ENCODE measurements at places on chromosomes 2 and 18.

GRCh38 chr18:76246590-76246989 lies 248.5 kb downstream of the ZNF516 start:
- DNase-seq = no peak

DNA sequence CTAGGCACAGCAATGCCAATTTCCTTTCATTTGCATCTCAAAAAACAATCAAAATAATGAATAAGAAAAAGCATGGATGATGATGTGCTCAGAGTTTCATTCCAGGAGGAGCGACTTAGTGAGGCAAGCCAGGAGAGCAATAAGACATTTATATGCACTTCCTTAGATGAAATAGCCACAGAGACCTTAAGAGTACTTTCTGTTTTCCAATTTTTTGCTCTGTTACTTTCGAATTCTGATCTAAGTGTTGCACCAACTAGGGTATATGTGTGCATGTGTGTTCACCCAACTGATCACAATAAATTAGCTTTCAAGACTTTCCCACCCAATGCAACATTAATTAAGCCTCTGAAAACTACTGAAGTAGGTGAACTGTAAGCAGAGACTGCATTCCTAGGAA lies 709 bp downstream of the RAB27B start:
- no peak for DNase-seq

- DNase-seq = no peak
Measured at GRCh38 chr2:236871500-236872001, 214.1 kb upstream of the COPS8 start.

DNA sequence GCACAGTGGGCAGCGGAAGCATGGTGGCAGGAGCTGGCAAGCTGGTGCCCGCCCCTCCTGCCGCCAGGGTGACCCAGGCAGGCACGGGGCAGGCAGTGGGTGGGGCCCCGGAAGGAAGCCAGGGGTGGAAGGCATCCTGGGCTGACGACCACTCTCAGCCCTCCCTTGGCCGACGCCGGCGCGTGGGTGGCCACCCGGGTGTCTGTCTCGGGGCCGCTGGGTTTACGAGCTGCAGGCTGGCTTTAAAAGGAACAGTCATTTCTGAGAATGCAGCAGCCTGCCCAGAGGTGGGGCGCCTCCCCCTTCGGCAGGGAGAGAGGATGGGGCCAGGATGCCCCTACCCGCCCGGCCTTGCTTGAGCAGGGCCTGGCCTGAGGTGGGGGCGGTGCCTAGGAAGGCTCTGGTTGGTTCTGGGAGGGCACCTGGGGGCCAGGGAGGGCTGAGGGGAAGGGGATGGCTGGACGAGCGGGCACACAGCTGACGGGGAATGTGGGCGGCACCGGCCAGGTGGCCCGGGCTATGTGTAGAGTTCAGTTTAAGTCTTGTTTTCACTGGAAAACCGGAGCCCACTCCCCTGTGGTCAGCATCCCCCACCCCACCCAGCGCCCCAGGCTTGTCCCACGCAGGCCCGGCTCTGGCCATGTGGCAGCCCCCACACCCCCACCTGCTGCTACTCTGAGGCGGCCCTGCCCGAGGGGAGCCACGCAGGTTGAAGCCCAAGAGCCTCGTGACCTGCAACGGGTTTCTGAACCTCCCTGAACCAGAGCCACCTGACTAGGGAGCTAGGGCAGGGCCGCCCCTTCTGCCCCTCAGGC lies 6.3 kb downstream of the BOK start:
- DNase-seq = no peak

GRCh38 chr2:191637182-191638078 lies 40.5 kb upstream of the NABP1 start:
- no peak for DNase-seq

DNA sequence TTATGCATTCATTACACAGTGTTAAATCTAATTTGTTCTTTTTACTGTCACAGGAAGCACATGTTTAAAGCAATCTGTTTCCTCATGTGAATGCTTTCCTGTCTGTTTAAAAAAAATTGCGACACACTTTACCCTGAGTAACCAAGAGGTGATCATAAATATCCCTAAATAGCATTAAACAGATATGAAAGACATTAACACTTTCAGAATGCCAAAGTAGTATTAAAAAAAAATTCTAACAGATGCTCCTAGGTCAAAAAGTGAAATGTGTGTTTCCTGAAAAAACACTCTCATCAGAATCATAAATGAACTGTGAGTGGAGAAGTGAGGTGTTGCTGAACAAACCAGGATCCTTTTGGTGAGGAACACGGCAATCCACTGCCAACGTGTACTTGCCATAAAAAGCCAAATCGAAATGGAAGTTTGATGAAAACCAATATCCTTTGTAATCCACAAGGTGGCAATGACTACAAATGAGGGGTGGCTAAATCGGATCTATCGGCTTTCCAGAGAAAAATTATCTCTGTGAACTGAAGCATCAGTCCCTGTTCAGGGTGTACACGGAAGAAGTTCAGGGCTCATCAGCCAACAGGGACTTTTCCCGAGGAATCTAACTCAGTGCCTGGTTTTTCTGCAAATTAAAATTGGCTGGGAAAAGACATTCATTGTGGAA lies 248.9 kb downstream of the TCF4 start:
- no peak for DNase-seq

DNA sequence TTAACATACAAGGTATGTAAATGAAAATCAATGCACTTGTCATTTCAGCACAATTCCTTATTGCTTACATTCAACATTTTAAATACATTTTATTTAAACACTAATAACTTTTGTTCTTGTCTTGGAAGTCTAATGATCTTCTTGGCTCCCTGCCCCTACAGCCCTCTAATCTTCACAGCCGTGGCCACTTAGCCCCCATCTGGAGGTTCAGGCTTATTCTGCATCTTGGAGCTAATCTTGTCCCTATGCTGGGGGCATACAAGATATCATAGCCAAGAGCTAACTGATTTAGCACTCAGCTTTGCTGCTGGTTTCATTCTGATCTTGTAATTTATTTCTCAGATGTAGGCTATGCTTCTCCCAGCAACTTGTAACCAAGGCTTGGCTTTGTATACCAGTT lies 140.8 kb downstream of the TMEFF2 start:
- DNase-seq = no peak

DNA sequence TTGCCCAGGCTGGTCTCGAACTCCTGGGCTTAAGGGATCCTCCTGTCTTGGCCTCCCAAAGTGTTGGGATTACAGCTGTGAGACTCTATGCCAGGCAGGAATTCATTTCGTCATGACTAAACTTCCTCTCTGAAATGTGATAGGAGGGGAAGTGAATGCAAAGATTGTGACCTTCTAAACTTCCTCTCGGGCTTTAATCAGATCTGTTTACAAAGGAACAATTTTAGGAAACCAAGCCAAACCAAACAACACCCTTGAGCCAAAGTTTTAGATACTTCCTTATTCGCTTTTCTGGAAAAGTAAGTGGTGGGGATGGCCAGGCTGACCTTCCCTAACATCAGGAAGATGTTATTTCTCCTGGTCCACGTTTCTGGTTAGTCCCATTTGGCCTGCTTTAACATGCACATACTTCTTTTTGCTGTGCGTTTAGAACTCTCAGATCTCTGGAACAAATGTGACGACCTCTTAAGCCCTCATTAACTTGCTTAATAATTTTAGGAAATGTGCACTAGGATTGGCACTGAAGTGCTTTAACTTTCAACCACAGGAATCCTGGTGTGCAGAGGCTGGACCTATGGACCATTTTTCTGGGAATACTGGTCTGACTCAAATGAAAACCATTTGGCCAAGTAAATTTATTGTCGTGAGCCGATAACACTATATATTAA lies 33.2 kb upstream of the YES1 start:
- no peak for DNase-seq

GRCh38 chr2:85183076-85183475 lies 49.9 kb downstream of the TCF7L1 start:
- DNase-seq = no peak

GRCh38 chr2:98387478-98387877 lies 41.2 kb downstream of the CNGA3 start:
- DNase-seq = no peak

GRCh38 chr2:112160283-112161250 lies 22.4 kb downstream of the FBLN7 start:
- DNase-seq = no peak

DNA sequence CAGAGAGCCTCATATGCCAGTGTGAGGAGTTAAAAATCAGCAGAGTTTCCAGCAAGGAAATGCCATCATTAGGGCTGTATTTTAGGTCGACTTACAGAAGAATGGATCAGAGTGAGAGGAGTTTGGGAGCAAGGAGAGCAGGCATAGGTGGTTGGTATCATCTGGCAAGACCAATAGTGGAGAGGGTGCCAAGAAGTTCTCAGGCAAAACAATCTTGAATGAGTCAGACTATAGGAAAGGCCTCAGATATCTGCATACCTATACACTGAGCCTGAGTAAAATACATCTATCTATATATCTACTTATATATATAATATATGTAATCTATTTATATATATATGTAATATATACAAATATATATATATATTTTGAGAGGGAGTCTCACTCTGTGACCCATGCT lies 57.3 kb downstream of the TMEFF2 start:
- DNase-seq = no peak

DNA sequence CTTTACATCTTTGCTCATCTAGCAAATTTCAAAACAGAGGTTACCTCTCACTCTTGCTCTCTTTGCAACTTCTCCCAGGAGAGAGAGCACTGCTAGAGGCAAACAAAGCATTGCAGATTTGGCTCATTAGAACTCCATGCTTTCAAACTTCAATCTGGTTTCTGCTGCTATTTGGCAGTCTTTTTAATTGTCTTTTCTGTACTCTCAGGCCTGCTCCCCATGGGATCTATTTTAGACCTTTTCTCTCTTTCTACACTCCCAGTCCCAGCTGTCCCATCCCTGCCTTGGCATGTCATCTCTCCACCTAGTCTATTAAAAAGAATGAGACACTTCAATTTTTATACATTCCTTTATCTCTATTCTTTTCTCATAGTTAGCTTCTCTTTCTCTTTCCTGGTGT lies 15.2 kb downstream of the KCNJ3 start:
- no peak for DNase-seq

All from T-cell (primary cell).